ENCODE measurements at places on chromosomes 5 and 9. TPM values are rescaled to one million over a fixed set of nuclear protein-coding genes. Genes with fewer than 3 reads are reported as not detected.

The C7 gene
- total RNA-seq = 0.54 TPM

The ZFP37 gene
- 4.4 TPM for total RNA-seq

The IRGM gene
- total RNA-seq = not detected

The PIP5KL1 gene
- total RNA-seq = 0.28 TPM

The C1QTNF3 gene
- total RNA-seq = 0.28 TPM

The CCNJL gene
- total RNA-seq = 2.0 TPM

The IFNA21 gene
- total RNA-seq = not detected

The LEAP2 gene
- total RNA-seq = under 0.01 TPM

The IL13 gene
- total RNA-seq = not detected

The NUP214 gene
- total RNA-seq = 7.9 TPM

The CYSRT1 gene
- not detected for total RNA-seq

The MARVELD2 gene
- 0.54 TPM for total RNA-seq

The WDR38 gene
- total RNA-seq = not detected

The TOR4A gene
- total RNA-seq = 9.7 TPM

The NTRK2 gene
- total RNA-seq = under 0.01 TPM

The OSMR gene
- 38.9 TPM for total RNA-seq

The NTNG2 gene
- total RNA-seq = 0.54 TPM

The UNC5A gene
- total RNA-seq = not detected

The ZBTB34 gene
- total RNA-seq = 3.9 TPM

The TMEM171 gene
- total RNA-seq = 3.3 TPM

The WNT8A gene
- not detected for total RNA-seq

The UAP1L1 gene
- total RNA-seq = 2.3 TPM

The ENTPD2 gene
- not detected for total RNA-seq

The KCNIP1 gene
- total RNA-seq = not detected

The PNPLA7 gene
- under 0.01 TPM for total RNA-seq

The PCDH1 gene
- 0.83 TPM for total RNA-seq

The TICAM2 gene
- 4.3 TPM for total RNA-seq

The PLCXD3 gene
- under 0.01 TPM for total RNA-seq

The PRR7 gene
- total RNA-seq = 1.1 TPM

The ALDH1A1 gene
- not detected for total RNA-seq

The MOB3B gene
- under 0.01 TPM for total RNA-seq

The NRARP gene
- total RNA-seq = not detected

The ZNG1A gene
- 24.2 TPM for total RNA-seq

The PCDHGC5 gene
- 2.9 TPM for total RNA-seq

The PLPP7 gene
- 0.54 TPM for total RNA-seq

The AGGF1 gene
- total RNA-seq = 7.3 TPM

The CCDC192 gene
- total RNA-seq = not detected

The MLANA gene
- not detected for total RNA-seq

The ANKDD1B gene
- total RNA-seq = not detected

The C5orf58 gene
- not detected for total RNA-seq

The INSL4 gene
- not detected for total RNA-seq

The NR5A1 gene
- not detected for total RNA-seq

The UBE2QL1 gene
- not detected for total RNA-seq

The DAPK1 gene
- total RNA-seq = under 0.01 TPM

The IL12B gene
- total RNA-seq = not detected

The ITGA1 gene
- 95.2 TPM for total RNA-seq

The IFNA2 gene
- total RNA-seq = not detected

The ANKRD18B gene
- 13.4 TPM for total RNA-seq

The STK32A gene
- under 0.01 TPM for total RNA-seq

The RAB3C gene
- not detected for total RNA-seq

The AHRR gene
- 15.6 TPM for total RNA-seq

The PCDHB10 gene
- 0.18 TPM for total RNA-seq

The AFAP1L1 gene
- total RNA-seq = 5.3 TPM

The GZMA gene
- total RNA-seq = not detected

The IFNB1 gene
- not detected for total RNA-seq

All from IMR-90 (cell line).